ENCODE measurements at places on chromosomes 12 and 14. TPM values are rescaled to one million over a fixed set of nuclear protein-coding genes. Genes with fewer than 3 reads are reported as not detected.

Gene TPPP2
- total RNA-seq: 0.47 TPM

Gene KCNA1
- not detected for total RNA-seq

Gene STAC3
- total RNA-seq: 10.6 TPM

Gene AVPR1A
- total RNA-seq: 0.09 TPM

Gene CLEC9A
- total RNA-seq: not detected

Gene SLC38A1
- total RNA-seq: 114 TPM

Gene CLEC7A
- not detected for total RNA-seq

Gene SPIC
- total RNA-seq: not detected

Gene TSPAN8
- not detected for total RNA-seq

Data from mesothelial cell of epicardium (in vitro differentiated cells).